NCI-H2107 (cell line): ENCODE measurements at places on chromosomes 4 and X.

GRCh38 chr4:176587920-176588319 is 204.8 kb downstream of the VEGFC start:
- DNase-seq: no peak

DNA sequence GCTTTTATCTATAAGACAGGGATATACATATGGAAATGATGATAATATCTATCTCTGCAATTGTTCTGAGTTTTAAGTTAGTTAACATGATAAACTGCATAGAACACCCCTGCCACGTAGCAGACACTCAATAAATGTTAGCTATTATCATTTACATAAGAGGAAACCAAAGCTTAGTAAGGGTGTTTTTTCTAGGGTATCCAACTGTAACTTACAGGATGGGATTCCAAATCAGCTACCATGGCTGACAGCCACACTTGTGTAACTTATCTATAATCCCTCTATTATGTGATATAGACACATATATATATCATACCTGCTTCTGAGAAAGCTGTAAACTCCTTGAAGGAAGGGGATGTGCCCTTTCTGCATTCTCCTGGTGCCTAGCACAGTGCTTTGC is 1.1 kb upstream of the SPARCL1 start:
- DNase-seq: no peak

- DNase-seq: no peak
Measured at GRCh38 chr4:118920247-118920646, 31.6 kb downstream of the SYNPO2 start.

DNA sequence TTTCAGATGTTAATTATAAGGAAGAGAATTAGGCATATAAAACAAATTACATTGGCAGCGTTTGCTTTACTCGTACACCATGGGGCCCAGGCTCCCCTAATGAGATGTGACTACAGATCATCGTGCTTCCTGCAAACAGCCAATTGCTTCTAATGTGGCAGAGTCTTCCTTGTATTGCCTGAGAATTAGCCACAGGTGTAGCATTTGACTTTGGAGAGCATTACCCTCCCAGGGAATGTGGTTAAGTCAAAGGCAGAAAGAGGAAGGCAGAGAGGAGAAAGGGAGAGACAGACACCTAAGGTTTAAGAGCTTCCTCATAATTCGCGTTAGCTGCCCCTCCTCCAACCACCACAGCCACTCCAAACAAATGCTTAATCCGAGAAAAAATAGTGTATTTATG is 97.0 kb downstream of the MID1IP1 start:
- no peak for DNase-seq

GRCh38 chrX:44674906-44675305 is 132.2 kb upstream of the FUNDC1 start:
- DNase-seq: no peak

- DNase-seq: no peak
Measured at GRCh38 chrX:57232658-57233360, 53.7 kb upstream of the FAAH2 start.

DNA sequence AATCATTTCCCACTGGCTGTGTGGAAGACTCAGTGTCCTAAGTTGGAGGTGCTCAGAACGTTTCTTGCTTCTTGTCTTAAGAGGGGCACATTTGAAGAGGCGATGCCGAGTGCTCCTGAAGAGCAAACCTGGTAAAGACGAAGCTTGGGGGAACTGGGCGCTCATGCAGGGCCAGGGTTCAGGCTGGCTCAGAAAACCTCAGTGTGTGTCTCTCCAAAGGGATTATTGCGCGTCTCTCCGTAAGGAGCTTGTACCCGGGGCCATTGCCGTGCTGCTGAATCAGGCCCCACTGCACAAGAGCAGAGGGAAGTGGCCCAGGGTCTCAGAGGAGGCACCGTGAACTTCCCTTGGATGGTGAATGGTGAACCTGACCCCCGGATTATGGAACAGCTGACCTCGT is 44.4 kb downstream of the PSAPL1 start:
- DNase-seq: no peak

GRCh38 chrX:123185721-123186120 is 1.6 kb downstream of the GRIA3 start:
- DNase-seq: no peak

GRCh38 chr4:98976716-98977115 is 18.8 kb upstream of the METAP1 start:
- DNase-seq: no peak

- DNase-seq: no peak
Measured at GRCh38 chrX:108322234-108322633, 116.0 kb downstream of the COL4A6 start.

- no peak for DNase-seq
Measured at GRCh38 chr4:129092631-129093190, 628 bp downstream of the SCLT1 start.

GRCh38 chrX:17588303-17588702 is 149.0 kb upstream of the SCML1 start:
- no peak for DNase-seq

DNA sequence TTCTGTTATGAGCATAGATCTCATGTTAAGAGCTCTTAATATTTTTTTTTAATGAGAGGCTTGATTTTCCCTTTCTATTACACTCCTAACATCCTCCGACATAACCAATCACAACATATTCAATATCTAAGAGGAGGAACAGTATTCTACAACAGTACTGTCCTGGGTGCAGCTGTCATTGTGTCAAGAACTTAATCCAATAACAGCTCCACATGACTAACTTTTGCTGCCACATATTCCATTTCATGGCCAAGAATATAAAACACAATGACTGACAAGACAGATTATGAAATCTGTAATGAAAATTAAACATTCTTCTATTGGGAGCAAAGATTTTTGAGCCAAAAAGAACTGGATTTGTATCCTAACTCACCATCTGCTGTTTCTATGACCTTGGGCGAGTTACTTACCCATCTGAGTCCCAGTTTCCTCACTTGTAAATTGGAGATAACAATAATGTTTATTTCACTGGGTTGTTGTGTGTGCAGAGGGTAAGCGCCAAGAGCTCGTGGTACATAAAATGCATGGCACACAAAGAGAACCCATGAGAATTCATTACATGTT is 405.6 kb downstream of the SPRY1 start:
- DNase-seq: no peak

- DNase-seq: no peak
Measured at GRCh38 chr4:29538889-29539646, 1181.1 kb upstream of the PCDH7 start.

DNA sequence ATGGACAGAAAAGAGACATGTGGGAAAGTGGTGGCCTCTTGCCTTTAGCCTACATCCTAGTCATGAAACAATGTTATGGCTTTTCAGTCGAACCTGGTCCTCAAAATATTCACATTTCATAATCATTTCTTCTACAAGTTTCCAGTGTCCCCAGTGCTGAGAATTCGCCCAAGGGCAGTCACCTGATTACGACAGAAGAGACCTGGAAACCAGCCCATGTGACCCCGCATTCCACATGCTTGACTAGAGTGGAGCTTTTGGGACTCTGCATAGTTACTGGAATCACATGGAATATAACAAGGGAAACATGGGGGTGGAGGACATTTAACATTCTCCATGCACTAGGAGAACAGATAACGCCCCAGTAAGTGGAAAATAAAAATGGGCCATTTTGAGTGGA is 100.1 kb downstream of the PPARGC1A start:
- DNase-seq: no peak

DNA sequence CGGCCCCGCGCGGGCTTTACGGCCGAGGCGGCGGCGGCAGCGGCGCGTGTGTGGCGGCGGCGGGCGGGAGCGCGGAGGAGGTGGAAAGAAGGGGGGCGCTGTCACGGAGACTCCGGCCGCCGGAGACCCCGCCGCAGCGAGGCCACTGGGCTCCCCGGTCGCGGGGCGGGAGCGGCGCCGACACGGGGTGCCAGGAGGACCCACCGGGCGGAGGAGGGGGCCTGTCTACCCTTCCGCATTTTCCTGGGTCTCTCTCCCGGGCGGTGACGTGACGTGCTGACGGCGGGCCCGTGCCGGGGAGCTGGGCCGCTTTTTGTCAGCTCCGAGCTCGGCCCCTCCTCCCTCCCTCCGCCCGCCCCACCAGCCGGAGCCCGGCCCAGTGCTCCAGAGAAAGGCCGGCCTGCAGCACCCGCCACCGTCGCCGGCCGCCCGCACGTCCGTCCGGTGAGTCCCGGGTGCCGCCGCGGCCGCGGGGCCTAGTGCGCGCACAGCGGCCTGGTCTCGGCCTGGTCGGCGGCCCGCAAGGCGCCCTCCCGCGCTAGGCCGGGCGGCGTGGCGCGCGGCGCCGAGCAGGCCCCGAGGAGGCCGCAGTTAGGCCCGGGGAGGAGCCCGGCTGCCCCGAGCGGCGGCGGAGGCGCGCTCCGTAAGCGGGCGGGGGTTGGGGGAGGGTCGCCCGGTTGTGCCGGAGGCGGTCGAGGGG is at the start of gene ZFX:
Gene ZFX (plus strand): TSS at position 379 of the 700 bp plus-strand sequence. CDS start 23,014 bp downstream, outside the sequence.
- no peak for DNase-seq

- DNase-seq: no peak
Measured at GRCh38 chr4:88533088-88533790, 9.7 kb upstream of the PYURF start.

- no peak for DNase-seq
Measured at GRCh38 chr4:94159790-94160189, 47.9 kb upstream of the SMARCAD1 start.

- DNase-seq: no peak
Measured at GRCh38 chrX:9132036-9132638, 98.2 kb upstream of the FAM9B start.

DNA sequence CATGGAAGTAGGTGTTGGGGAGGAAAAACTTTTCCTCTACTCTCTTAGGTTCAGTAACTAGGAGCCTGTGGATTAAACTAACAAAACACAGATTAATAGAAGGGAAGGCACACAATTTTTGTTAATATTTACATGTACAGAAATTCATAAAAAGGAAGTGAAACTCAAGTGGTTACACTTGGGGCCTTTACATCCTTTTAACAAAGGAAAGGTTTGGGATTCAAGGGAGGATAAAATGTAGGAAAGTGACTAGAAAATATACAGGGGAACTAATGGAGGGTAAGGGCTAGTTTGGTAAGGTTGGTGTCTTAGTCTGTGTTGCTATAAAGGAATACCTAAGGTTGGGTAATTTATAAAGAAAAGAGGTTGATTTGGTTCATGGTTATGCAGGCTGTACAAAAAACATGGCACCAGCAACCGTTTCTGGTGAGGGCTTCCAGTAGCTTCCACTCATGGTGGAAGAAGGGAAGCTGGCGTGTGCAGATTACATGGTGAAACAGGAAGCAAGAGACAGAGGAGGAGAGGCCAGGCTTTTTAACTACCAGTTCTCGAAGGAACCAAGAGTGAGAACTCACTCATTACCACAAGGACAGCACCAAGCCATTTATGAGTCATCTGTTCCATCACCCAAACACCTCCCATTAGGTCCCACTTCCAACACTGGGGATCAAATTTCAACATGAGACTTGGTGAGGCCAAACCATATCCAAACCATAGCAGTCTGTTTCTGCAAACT is 124.4 kb downstream of the CHRDL1 start:
- no peak for DNase-seq

DNA sequence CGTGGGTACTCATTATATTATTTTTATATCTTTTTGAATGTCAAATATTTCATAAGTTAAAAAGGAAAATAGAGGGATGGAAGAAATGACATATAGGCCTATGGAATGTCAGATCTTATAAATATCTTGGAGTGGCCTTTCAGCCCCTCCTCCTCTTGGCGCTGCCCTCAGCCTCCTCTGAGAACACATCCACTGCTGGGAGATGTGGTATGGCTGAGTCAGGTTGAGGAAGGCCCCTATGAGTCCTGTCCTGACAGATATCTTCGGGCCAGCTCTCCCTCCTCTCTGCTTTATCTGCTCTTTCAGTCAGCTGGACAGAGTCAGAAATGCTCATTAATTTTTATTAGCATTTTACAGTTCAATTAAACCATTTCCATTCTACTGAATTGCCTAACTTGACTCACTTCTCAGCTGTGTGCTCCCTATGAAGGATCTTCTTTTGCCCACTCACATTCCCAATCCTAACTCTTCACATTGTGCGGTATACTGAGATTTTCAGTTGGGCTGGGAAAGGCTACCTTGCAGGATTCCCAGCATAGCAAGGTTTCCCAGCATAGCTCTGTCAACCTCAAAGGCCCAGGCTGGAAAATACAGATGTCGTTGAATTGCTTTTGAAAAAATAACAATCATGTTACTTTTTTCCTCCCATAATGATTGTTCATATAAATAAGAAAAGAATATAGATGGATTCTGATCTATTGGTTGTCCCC is 128.0 kb downstream of the ARHGEF9 start:
- DNase-seq: no peak

GRCh38 chrX:1453951-1454785 is 1.5 kb upstream of the ASMTL start:
- DNase-seq: no peak

DNA sequence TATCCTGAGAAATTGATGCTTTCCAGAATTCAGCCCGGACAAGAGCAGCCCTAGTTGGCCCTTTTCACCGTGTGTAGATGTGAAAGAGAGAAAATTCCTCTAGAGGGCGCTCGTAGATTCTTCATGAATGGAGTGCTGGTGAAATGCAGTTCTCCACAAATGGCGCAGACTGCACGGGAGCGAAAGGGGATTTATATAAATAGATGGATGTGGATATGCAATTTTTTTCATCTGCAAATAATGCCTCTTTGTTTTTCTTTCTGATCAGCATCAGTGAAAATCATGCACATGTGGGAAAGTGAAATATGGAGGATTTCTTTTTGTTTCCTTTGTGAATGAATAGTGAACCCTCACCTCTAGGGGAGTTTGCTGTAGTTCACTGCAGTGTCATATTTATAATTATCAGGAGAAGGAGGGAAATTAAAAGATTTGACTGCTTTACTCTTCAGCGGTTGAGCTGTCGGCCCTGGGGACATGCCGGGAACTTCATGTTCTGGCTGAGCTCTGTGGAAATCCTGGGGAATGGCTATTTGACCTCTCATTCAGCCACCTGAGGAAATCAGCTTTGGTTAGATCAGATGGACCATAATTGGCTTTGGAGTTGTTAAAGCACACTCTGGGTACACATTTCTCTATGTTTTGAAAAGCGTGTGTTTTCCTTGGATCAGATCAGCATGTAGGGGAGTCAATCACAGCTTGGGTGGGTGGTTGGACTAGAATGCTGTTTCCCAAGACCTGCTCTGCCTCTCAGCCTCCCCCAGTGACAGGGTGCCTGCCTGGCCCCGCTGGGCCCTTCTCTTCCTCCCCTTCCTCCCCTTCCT is 115.0 kb upstream of the SHISA3 start:
- peak; percentile 41 for DNase-seq
